H1 (cell line): ENCODE measurements at places on chromosomes 6 and 20. TPM values are rescaled to one million over a fixed set of nuclear protein-coding genes. Genes with fewer than 3 reads are reported as not detected.
A peak's percentile ranks its signal among the peaks of the same experiment; 100 is the strongest.

- no peak for DNase-seq
Measured at GRCh38 chr20:16942756-16943155, 194.6 kb downstream of the OTOR start.

Gene GPLD1
- 5.3 and 5.9 TPM in 2 replicates for total RNA-seq

DNA sequence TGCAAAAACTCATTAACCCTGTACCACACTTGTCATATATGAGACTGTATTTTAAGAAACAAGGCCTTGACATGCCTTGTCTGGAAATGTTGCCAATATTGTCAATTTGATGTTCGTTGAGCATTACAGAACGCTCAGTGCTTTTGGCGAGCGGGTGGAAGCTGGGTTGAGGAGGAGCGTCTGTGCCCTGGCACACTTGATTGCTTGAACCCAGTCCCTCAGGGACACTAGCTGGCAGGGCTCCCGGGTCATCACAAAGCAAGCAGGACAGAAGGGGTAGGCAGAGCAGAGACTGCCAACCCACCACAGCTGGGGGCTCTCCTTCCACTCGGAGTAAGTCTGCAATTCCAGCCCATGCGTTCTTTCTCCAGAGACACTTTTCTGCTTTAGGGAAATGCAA lies 286.3 kb downstream of the KHDC1L start:
- no peak for DNase-seq

Gene TMEM217
- total RNA-seq, result 0.29 and 0.60 TPM in 2 replicates

GRCh38 chr6:43950051-43950605 lies 177.1 kb downstream of the MRPL14 start:
- DNase-seq, result no peak

DNA sequence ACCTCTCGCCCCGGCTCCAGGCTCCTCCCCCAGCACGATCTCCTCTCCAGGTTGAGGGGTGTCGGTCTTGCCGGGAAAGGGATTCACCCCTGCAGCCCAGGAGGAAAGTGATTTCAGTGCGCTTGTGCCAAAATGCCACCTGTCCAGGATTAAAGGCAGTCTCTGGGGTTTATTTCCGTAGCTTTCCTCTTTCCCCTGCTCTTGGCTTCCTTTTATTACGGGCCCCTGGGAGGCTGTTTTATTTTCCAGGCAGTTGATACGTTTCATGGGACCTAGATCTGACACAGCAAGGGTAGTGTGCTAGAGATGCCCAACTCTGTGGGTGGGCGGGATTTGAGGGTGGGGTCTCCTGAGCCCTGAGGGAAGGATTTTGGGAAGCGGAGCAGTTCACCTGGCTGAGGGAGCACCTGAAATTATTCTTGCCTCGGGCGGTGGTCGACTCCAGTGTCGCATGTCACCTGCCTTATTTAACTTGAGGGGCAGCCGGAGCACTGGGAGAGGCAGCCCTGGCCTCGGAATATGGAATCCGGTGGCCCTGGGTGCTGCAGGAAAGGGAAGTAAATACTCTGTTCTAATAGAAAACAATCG lies 9.5 kb upstream of the NKX2-2 start:
- no peak for DNase-seq

DNA sequence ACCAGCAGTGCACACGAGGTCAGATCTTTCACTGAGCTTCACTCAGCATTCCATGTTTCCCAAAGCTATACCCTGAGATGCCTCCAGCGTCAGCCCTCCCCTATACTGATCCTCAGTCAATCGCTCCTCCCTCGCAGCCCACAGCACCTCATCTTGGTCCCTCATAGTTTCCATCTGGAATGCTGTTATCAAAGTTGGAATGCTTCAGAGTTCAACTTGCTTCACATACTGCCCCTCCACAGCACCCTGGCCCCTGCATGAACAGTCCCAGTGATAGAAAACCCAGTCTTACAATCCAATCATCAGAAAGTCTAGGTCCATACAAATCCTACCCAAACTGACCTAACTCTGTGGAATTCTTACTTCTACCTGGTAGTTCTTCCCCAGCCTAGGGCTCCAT lies 20.0 kb downstream of the SPAG4 start:
- peak; percentile 31 for DNase-seq

Gene LPA
- total RNA-seq, result 0.19 and 0.39 TPM in 2 replicates

- DNase-seq, result no peak
Measured at GRCh38 chr20:25637247-25637646, 13.4 kb upstream of the NANP start.

Gene CGAS
- total RNA-seq, result 6.3 and 6.7 TPM in 2 replicates

GRCh38 chr20:53723621-53724020 lies 130.0 kb upstream of the ZNF217 start:
- DNase-seq, result no peak

DNA sequence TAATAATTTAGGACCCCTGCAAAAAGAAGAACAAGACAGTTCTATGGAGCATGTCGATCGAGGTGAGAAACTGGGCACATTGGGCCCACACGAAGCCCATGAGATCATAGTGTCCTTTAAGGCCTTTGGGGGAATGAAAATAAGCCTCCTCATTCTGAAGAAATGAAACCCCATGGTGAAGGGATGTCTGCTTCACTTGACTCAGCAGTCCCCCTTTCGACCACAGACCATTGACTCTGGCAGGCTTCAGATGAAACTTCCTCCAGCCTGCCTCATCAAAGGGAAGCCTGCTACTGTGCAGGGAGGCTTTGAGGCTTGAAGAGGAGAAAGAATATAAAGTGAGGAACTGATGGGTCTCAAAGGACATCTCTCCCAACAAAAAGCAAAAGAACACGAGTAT lies 144.2 kb upstream of the FBXL4 start:
- DNase-seq, result no peak

- no peak for DNase-seq
Measured at GRCh38 chr6:87093199-87093598, 1.7 kb downstream of the CGA start.

DNA sequence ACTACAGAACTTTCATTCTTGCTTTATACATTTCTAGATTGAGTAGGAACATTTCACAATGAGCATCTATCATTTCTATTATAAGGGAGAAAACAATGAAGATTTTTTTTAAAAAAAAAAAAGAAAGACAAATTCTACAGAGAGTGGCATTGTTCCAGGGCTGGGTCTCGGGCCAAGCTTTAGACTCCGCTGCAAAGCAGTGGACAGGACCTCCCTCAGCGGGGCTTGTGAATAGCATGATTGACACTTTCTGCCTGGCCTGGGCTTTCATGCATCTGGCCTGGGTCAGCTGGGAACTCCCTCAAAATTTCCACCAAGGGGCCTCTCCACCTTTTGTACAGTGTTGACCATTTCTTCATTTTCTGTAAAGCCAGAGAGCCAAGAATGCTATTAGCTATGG lies 55.8 kb upstream of the HIVEP2 start:
- DNase-seq, result no peak

GRCh38 chr6:109372130-109372529 lies 10.1 kb downstream of the CD164 start:
- no peak for DNase-seq

Gene WFDC10B
- total RNA-seq, result 0.54 TPM in 1 of 2 replicates, not detected in the other

Gene KCNK15
- total RNA-seq, result 0.24 and 0.33 TPM in 2 replicates

Gene MYL9
- 193 TPM in 2 replicates for total RNA-seq

DNA sequence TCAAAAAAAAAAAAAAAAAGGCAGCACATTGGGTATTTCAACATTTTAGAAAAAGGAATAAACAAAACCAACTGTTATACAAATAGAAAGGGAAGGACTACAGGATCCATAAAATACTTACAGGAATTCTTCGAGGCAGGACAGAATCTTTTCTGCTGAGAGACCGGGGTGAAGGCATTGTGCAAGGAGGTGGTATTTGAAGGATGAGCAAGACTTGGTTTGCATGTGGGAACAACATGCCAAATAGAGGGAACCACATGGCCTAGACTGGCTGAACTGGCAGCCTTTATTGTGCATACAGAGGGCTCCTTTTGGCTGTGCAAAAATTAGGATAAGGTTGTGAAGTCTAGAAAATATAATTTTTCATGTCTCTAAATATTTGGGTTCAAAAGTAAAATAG lies 62.9 kb downstream of the SCAND1 start:
- DNase-seq, result no peak

Gene MEP1A
- total RNA-seq, result not detected in 2 replicates

Gene CTSA
- 49.7 and 52.5 TPM in 2 replicates for total RNA-seq

DNA sequence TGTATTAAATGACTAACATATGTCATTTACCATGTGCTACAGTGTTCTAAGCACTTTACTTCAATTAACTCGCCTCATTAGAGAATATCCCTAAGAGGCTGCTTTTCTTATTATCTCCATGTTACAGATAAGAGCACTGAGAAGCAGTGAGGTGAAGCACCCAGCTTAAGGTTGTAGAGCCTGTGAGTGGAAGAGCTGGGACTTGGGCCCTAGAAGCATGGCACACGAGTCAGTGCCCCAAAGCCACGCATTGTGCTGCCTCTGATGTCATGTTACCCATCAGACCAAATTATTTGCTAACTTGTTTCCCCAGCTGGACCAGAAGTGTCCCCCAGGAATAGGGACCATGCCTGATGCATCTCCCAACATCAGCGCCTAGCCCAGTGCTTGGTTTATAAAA lies 34.1 kb downstream of the POFUT1 start:
- DNase-seq, result no peak

GRCh38 chr6:53048431-53049195 lies 16.6 kb upstream of the FBXO9 start:
- DNase-seq, result no peak

- no peak for DNase-seq
Measured at GRCh38 chr6:116004841-116005815, 55.6 kb downstream of the FRK start.

DNA sequence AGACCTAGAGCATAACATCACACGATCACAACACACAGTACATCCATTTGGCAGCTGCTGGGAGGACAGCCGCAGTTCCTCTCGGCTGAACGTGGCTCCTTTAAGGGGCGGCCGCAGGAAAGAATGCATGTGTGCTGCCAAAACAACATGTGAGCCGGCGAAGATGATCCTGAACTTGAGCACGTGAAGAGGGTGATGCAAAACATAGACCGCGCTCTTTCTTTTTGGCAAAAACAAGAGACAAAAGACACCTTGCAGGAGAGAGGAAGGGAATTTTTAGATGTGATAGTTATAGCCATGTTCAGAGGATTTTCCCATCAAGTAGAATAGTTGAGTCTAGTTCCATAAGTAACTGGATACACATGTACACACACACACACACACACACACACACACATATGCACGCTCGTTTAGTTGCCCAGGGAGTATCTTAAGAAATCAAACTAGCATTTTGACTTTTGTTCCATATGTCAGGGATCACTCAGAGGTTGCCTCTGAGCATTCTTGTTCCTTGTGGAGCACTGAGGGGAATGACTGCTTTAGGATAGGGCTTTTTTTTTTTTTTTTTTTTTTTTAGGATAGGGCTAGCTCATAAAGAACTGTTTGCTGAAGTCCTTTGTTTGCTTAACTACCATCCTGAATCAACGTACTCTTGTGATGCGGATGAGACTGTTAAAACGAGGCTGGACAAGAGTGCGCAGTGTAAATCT lies 21.7 kb upstream of the RANBP9 start:
- no peak for DNase-seq

DNA sequence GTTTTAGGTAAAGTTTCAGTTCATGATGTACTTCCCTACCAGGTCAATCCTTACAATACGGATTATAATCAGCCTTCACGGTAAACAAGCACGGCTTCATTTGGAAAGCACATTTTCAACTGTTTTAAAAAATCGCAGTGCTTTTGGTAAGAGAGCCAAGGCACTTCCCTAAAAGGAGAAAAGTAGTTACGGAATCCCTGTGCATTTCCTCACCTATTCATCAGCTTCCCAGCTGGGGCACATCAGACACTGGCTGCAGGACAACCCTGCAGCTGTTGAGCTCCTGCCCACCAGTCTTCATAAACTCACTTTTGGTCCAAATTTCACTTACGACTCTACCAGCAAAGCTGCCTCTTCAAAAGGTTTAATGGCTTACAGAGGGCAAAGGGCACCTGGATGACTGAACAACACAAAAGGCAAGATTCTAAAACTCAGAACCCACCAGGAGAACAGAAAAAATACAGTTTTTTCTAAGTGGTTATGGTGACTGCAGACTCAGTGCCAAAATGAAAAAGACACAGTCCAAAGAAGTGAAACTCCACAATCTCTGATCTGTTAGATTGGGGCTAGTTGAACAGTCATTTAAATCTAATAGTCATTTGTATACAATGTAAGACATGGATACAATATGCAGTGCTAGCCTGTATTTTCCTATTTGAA lies 7.5 kb downstream of the SNX5 start:
- DNase-seq, result no peak

- no peak for DNase-seq
Measured at GRCh38 chr6:7112741-7113313, 5.1 kb downstream of the RREB1 start.

Gene VARS2
- total RNA-seq, result 41.2 and 47.7 TPM in 2 replicates

DNA sequence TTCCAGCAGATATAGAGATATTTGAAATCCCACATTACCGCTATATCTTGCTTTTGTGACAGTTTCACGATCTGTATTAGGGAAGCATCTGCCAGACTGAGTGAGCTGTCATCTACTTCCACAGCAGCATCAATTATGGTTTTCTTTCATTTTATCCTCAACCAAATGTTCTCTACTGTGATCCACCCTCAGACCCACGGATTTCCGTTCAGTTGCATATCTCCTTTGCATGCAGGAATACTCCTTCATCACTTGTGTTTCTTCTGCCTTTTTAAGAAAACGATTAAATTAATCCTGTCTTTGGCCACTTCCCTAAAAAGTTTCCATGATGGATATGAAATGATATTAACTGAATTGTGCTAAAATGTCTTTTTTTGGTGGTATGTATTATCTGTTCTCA lies 262.1 kb upstream of the ADGRB3 start:
- DNase-seq, result no peak

DNA sequence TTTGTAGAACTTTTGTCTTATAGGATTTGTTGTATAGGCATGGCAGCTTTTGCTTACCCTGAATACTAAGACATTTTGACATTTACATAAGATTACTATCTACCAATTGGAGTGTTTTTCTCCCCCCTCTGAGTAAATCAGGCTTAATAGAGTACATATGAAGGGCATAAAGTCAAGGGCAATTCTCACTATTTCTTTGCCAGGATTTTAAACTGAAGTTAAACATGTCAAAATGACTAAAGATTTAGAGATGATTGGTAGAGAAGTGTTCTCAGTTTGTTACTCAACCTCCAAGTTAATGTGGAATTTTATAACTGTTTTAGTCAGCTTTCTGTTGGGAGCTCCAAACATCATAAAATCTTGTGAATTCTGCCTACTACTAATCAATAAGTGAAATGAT lies 157.8 kb downstream of the CDKAL1 start:
- DNase-seq, result no peak

Gene METTL24
- total RNA-seq, result 0.39 and 0.44 TPM in 2 replicates

DNA sequence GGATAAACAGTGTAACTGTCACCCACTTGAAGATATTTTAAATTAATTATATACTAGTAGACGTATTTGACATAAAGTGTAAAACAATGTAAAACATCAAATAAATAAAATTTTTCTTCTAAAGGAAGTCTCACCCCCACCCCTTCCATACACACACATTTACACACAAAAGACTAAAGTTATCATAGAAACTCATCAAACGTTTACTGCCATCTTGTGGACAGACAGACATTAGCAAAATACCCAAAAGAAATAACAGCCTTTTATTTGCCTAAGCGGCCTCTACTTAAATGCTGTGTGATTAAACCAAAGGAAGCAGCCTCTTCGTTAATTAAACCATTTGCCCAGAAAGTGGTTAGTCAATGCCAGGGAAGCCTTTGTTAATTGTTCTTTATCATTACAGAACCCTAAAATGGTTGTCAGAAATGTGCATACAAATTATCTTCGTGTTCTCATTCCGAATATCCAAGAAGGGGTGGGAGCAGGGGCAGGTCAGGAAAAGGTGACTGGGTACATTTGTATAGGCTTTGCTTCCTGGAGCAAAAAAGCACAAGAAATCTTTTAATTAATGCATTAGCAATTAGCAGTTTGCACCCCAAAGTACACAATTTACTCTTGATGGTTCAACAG lies 176.2 kb upstream of the SASH1 start:
- no peak for DNase-seq

Gene VNN1
- not detected in 2 replicates for total RNA-seq

Gene MUCL3
- total RNA-seq, result 0.08 and 0.37 TPM in 2 replicates

Gene MAP3K7
- 34.0 and 34.8 TPM in 2 replicates for total RNA-seq
